ENCODE measurements at places on chromosomes 12 and 14.

- DNase-seq: no peak
These were observed at the start of gene GLT8D2 for GRCh38 chr12:104049903-104050356. TSS of gene GLT8D2 (minus strand) at chr12:104050187. CDS start at chr12:104019648, 30,539 bp downstream.

DNA sequence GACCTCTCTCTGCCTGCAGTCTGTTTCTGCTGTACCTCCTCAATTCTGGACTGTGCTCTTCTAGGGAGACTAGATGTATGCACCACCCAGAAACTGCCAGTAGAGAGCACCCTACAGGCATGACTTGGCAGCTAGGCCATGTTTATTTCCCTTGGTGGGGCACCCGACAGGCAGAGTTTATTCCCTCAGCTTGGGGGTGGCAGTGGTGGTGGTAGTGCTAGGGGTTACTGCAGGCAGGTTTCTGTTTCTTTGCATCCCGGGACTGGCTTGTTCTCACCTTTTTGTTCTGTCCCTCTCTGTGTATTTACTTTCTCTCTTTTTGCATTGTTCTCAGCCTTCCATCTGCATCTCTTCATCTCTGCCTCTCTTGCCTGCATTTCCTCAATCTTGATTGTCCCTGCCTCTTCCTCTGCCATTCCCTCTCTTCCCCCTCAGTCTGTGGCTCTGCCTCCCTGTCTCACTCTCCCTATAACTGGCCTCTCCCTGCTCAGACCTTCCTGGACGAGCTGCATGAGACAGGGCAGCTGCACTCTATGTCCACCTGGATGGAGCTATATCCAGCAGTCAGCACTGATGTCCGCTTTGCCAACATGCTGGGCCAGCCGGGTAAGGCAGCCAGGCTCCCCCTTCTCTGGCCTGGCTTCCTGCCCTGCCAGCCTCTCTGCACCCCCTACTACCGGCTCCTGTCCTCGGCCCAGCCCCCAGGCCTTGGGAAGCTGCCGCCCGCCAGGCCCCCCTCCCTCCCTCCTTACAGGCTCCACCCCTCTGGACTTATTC lies 13.8 kb downstream of the PRPF40B start:
- no peak for DNase-seq

DNA sequence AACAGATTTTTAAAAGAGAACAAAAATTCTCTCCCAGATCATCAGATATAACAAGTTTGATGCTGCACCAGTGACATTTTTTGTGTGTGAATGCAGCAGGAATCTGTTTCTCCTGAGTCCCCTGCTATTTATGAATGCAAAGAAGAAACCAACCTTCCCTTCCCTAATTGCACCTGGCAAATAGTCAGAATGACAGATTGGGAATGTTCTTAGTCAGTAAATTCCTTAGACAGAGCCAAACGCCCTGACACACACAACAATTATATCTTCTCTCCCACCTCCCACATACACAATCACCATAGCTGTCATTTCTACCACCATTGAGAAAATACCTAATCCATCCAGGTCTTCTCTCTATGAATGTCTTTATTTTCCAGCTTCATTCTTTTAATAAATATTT lies 174.4 kb downstream of the ALG10B start:
- no peak for DNase-seq

DNA sequence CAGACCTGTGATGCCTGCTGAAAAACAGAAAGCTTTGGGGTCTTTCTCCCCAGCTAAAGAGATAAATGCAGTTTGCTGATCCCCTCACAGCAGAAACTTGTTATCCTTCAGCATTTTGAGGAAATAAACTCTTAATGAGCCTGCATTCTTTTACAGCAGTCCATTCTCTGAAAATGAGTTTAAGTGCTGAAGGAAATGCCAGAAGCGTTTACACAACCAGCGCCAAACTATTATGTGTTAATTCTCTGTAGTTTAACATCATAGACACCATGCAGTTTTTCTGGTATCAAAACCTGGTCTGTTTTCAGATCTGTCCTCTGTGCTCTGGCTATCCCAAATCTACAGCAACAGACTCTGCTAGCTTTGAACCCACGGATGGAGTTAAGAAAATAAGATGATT lies 291.3 kb downstream of the NPAS3 start:
- no peak for DNase-seq

GRCh38 chr12:71321130-71321529 lies 118.5 kb upstream of the LGR5 start:
- DNase-seq: no peak

DNA sequence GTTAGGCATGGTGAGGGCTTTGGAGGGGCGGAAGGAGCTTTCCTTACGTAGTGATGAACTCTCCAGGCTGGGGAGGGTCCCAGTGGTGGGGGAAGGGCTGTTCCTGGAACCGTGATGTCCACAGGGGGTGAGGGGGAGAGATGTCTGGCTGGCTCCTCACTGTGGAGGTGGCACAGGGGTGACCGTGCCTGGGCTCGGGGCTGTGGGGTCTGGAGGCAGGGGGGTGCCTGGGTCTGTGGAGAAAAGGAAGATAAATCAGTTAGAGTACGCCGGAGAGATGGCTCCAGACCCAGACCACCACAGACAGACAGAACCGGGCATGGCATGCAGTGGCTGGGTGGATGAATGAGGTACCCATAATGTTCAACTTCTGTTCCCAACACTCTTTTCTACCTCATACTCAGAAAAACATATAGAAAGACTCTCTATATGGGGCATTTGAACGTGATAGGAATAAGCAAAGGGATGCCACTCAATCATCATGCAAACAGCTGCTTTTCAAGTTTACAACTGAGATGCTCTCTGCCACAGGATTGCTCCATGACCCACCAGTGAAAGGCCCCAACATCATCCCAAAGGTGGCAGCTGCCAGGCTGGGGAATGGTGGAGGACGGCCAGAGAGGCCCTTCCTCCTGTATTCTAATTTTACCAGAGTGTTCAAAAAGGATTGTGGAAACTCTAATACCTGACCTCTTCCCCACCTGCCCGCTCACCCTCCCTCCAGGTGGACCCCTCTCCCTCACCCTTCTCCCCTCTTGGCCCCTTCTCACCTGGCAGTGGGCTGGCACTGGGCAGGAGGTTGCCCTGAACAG lies 5.6 kb downstream of the MYL6 start:
- no peak for DNase-seq

- no peak for DNase-seq
These were observed 45.5 kb downstream of the SLC38A6 start for GRCh38 chr14:61026526-61026925.

GRCh38 chr12:40137252-40137651 lies 31.4 kb upstream of the SLC2A13 start:
- DNase-seq: no peak

- DNase-seq: no peak
These were observed 45.8 kb downstream of the SSH1 start for GRCh38 chr12:108811411-108812180.

DNA sequence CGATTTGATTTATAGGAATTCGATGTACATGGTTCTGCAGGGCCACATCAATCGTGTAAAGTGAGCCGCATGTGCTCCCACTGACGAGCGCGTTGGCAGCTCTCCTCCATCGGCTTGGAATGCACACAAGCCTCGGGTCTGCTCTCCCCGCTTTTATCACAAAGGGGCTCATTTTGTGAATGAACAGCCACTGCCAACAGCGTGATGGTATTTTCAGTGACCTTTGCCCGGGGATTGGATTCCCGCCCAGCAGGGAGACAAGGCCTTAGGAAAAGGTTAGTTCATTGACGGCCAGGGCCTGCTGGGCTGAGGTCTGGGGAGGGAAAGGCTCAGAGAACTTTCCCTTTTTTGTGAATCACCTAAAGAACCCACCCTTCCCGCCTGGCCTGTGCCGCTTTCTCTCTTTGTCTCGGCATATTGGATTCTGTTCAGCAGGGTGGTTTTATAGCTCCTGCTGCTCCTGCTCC lies 232.1 kb downstream of the MSRB3 start:
- no peak for DNase-seq

GRCh38 chr14:94441130-94441529 lies 11.5 kb downstream of the SERPINA11 start:
- no peak for DNase-seq

GRCh38 chr12:89040146-89040964 lies 311.9 kb downstream of the DUSP6 start:
- DNase-seq: no peak

GRCh38 chr14:69749956-69750355 lies 17.0 kb upstream of the SRSF5 start:
- no peak for DNase-seq

GRCh38 chr12:70283232-70283631 lies 40.0 kb downstream of the CNOT2 start:
- no peak for DNase-seq

GRCh38 chr12:64895526-64895925 lies 71.1 kb downstream of the TBC1D30 start:
- DNase-seq: no peak
